ENCODE measurements at places on chromosomes 1 and 21.

GRCh38 chr1:55833529-55834091 is 618.4 kb upstream of the USP24 start:
- DNase-seq = no peak

GRCh38 chr1:65694126-65694525 is 98.6 kb upstream of the PDE4B start:
- no peak for DNase-seq

- DNase-seq = no peak
Observed at GRCh38 chr21:43944078-43944633, 68.0 kb upstream of the TRAPPC10 start.

- DNase-seq = no peak
Observed at GRCh38 chr1:160375788-160376524, 9.1 kb downstream of the NHLH1 start.

DNA sequence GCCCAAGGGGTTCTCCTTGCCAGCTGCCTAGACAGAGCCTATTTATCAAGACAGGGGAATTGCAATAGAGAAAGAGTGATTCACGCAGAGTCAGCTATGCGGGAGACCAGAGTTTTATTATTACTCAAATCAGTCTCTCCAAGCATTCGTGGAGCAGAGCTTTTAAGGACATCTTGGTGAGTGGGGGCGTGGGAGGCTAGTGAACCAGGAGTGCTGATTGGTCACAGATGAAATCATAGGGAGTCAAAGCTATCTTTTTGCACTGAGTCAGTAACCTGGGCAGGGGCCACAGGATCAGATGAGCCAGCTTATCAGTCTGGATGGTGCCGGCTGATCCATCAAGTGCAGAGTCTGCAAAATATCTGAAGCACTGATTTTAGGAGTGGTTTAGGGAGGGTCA is 64.8 kb upstream of the MRPS6 start:
- no peak for DNase-seq

GRCh38 chr1:9852410-9853248 is 28.9 kb upstream of the CLSTN1 start:
- no peak for DNase-seq

GRCh38 chr1:107575226-107575625 is 389.8 kb downstream of the VAV3 start:
- DNase-seq = no peak

DNA sequence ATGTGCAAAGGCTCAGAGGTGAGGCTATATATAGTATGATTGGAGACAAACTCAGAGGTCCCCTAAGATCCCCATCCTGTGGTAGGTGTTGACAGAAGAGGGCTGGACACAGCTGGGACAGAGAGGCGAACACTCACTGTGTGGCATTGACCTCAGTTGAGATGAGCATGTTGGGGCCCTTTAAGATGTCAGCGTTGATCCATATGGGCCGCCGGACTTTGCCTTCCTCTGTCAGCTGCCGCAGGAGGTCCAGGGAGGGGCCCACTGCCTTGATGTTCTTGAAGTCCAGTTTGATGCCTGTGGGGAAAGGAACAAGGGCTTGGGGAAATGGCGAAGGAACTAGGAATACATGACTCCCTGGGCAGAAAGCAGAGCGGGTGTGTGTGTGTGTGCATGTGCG is 8.8 kb downstream of the FAM151A start:
- no peak for DNase-seq

DNA sequence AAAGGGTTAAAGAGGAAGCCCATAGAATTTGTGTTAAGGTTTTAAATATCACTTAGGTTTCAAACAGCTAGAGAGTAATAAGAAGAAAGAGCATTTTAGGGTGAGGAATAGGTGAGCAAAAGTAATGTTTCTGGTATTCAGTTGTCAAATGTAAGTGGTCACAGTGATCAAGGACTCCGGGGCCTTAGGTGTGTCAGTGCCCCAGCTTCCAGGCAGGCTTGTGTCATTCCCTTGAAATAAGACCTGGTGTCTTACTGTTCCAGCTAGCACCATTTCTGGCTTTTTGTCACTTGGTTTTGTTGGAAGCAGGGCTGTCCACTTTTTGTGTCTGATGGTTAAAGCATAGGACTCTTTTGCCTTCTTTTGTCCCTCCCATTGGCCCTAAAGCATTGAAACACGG is 69.6 kb downstream of the DYRK1A start:
- DNase-seq = no peak

- no peak for DNase-seq
Observed at GRCh38 chr1:216600730-216601609, 122.3 kb downstream of the ESRRG start.

DNA sequence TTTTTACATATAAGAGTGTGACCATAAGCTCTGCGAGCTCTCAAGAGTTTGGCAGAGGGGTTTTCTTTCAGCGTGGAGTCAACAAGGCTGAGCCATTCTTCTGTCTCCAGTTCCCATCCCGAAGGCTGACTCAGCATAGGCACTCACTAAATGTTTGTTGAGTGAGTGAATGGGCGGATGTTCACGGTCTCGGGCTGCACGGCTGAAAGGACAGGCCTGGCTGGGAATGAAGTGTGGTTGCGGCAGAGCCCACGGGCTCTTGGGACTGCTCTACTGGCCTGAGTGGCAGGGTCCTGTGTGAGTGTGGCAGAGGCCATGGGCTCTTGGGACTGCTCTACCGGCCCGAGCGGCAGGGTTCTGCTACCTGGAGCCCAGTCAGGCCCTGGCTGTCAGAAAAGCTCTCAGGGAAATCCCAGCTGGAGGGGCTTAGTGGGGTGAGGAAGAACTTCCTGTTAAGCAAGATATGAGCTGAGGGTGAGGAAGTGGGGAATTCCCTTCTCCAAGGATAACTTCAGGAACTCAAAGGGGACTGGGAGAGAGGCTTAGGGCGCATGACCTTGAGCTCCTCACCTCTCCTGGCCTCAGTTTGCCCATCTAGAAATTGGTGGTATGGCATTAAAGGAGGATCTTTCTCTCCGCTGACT is 56.6 kb upstream of the C1orf174 start:
- DNase-seq = no peak

DNA sequence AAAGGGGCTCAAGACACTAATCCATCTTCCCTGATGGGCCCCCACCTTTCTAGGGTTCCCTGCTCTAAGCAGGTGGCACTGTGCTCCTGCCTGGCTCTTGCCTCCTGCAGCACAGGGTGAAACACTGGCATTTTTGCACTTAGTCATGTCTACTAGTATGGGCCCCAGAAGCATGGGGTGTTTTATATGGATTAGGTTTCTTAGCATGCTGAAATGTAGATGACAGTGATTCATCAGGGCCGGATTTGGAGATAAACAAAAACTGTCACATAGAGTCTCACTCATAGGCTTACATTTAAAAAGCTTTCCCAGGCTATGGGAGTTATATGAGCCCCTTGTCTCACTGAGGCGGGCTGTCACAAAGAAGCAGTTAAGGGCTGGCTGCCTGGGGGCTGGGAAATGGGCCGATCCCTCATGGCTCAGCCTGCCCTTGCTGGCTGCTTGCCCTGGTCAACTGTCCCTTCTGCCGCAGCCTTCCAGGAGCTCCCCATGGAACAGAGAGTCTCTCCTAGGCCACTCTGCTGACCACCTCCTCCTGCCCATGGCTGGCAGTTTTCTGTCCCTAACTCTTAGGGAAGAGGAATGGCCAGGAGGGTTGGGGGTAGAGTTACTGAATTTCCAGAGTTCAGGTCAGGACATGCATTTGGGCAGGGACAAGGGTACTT is 6.5 kb downstream of the GALNT2 start:
- no peak for DNase-seq

- no peak for DNase-seq
Observed at GRCh38 chr1:107181253-107181969, 40.6 kb downstream of the NTNG1 start.

- DNase-seq = no peak
Observed at GRCh38 chr21:15408089-15408488, 321.7 kb upstream of the USP25 start.

GRCh38 chr1:25805863-25806225 is 5.9 kb downstream of the SELENON start:
- no peak for DNase-seq

DNA sequence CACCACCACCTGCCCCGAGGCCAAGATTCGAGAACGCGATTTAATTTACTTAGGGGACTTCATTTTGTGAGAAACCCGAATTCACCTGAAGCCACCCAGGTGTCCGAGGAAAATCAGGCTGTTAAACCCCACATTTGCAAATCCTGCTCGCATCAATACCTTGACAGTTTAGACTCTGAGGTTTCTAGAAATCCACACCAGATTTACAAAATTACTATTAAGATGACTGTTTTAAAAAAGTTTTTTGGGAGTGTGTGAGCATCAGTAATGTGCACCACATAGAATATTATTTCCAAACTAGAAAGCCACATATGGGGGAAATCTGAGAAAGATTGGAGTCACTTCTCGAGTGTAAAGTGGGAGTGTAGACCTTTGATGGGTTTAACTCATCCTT is 685 bp downstream of the RIMKLA start:
- DNase-seq = no peak

DNA sequence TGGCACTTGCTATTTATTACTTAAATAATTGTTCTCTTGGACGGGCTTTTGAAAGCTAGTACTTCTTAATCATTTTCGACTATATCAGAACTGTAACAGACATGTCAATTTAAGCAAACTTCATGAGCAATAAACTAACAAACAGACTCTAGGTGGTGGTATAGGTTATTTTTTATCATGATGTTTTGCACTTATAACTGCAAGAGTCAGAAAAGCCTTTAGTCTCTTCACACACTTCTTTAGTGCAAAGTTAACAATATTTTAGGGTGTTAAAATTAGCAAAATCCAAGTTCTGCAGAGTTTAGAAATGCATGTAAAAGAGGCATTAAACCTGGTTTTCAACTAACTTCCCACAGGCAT is 2.2 kb downstream of the NRIP1 start:
- no peak for DNase-seq

- DNase-seq = no peak
Observed at GRCh38 chr1:199510314-199510713, 517.2 kb upstream of the NR5A2 start.

DNA sequence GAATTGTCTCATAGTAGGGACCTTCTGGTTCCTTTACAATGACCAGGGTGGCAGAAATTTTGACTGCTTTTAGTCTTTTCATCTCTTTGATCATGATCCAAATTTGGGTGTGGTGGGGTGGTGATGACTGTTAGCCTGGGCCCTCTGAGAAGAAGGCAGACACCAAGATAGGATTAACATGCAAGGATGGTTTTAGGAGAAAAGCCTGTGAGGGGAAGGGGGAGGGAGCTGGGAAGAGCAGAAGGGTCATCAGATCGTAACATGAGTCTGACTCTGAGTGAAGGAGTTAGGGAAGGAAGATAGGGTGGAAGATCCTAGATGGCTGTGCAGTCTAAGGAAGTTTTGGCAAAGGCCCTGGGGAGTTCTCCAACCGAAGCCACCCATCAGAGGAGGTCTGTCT is 28.5 kb upstream of the CAMSAP2 start:
- no peak for DNase-seq

- DNase-seq = no peak
Observed at GRCh38 chr1:234094172-234094571, 189.7 kb downstream of the SLC35F3 start.

GRCh38 chr1:119773711-119774241 is 5.1 kb upstream of the HMGCS2 start:
- DNase-seq = no peak

- no peak for DNase-seq
Observed at GRCh38 chr1:23745515-23745914, 2.2 kb downstream of the ELOA start.

GRCh38 chr1:180070286-180070685 is 84.4 kb upstream of the QSOX1 start:
- DNase-seq = no peak

- DNase-seq = peak; percentile 5
Observed at GRCh38 chr1:47623557-47623940, 185.7 kb downstream of the FOXD2 start.

- no peak for DNase-seq
Observed at GRCh38 chr1:167469280-167469965, 48.9 kb downstream of the CD247 start.

- DNase-seq = peak; percentile 20
Observed at GRCh38 chr1:153728305-153729066, 636 bp downstream of the INTS3 start.

GRCh38 chr1:116667575-116668105 is at the start of gene IGSF3:
TSS of gene IGSF3 (minus strand) at chr1:116667733. CDS start at chr1:116666326, 1,407 bp downstream.
- DNase-seq = peak; percentile 47

DNA sequence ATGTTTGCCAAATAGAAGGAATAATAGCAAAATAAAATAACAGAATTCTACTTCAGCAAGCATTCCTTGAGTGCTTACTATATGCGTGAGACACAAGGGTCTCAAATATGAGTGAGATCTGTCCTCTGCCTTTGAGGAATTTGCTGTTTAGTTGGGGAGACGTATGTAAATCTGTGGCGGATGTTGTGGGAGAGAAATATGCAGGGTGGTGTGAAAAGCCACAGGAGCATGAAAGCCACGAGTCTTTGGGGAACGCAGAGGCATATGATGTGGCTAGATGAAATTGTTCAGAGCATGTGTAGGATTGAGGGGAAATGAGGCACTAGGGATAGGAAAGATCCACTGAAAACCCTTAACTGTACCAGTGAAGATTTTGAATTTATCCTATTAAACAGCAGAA is 244.4 kb downstream of the PBX1 start:
- no peak for DNase-seq

DNA sequence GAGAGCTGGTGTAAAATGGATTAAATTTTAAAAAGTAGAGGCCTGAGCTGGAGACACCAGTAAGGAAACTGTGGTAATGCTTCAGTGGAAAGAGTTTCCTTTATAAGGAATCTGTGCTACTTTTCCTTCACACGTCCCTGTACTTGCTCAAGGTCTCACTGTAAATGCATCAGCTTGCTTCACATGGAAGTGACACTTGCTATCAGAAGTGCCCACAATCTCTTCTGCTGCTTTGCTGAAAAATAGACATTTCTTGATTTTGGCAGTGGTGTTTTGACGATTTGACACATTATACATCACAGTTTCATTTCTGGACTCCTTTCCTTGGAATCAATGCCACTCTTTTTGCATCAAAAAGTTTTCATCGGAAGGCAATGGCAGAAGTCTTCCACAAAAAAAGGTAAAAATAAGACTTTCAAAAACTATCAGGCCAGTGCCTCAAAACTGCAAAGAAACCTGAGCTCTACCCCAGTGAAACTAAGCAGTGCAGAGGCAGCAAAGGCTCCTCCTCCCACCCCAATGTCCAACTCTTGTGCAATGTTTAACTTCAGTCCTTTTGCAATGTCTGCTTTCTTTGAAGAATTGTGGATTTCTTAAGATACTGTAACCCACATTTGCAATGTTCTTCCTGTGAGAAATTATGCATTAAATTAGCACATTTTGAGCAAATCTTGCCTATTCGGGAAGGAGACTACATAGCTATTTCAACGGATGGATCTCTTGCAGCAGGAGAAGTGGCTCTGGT is 18.4 kb upstream of the TSPAN2 start:
- DNase-seq = no peak

DNA sequence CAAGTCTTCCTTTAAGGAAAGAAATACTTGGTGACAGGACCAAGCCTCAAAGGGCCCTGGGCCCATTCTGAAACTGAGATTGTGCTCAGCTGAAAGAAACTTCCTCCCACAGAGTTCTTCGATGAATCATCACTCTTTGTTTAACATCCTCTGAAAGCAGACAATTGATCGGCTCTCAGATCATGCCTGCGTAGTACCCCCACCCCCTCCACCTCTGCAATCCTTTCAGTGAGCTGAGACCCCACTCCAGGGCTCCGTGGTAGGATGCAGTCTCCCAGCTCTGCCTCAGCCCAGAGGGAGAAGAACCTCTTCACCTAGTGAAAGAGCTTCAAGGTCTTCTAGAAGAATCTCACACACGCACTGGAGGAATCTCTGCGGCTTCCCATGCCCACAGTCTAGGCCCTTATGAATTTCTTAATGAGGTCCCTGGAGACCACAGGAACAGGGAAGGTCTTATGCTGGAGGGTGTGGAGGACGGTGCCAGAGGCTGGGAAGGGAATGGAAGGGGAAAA is 104.9 kb upstream of the SOD1 start:
- peak; percentile 18 for DNase-seq

- no peak for DNase-seq
Observed at GRCh38 chr1:94672934-94673333, 131.4 kb upstream of the F3 start.

Data from activated T-helper 2 cell treated with anti-CD3 and anti-CD28 coated beads, Interferon-gamma antibody, Interleukin-2, Interleukin-4, amounts not matched to agents 10 μg/mL and 5 μg/mL and 100 μg/mL, durations not matched to agents 14 hours and 24 hours and 36 hours (primary cell).